CMK (cell line): ENCODE measurements at places on chromosomes 12 and 14.
A peak's percentile ranks its signal among the peaks of the same experiment; 100 is the strongest.

DNA sequence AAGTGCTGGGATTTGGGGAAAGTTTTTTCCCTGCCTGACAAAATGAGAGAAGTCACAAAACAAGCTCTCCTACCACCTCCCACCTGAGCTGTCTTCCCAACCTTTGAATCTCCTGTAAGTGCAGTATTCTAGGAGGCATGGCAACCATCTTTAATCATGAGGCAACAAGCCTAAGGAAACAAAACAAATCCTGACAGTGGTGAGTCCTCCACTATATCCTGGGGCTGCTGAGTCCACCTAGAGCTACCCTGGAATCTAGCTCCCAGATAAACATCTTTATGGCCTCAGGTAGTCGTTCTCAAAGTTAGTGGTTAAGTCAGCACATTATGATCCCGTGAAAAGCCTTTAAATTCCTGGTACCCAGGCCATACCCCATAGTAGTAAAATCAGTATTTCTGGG is 22.3 kb upstream of the ACTN1 start:
- DNase-seq: no peak

- peak; percentile 5 for DNase-seq
These were observed 10.4 kb downstream of the BEST3 start for GRCh38 chr12:69688471-69689427.

DNA sequence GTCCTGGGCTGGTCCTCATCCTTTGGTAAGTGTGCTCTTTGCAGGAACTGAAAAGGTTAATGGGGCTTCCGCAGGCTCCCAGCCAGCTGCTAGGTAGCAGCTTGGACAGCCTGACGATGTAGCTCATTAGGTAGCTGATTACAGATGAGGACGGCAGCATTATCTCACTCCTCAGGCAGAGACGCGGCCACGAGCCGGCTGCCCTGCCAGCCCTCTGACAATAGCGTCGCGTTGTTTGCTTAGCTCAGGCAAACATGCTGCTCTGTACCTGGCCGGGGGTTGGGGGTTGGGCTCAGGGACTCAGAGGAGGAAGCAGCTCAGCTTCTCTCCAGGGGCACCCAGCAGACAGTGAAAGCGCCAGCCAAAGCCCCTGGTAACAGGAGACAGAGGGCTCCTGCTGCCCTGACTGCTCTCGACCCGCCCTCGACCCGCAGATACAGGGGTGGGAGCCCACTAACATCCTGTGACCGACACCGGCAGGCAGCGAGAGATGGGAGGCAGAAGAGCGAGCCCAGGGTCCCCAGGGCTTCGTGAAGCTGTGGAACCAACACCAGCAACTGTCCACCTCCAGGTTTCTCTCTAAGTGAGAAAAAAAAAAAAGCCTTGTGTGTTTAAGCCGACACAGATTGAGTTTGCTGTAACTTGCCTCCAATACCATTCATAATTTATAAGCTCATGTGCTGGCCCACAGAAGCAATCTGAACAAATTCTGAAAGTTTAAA is 53.4 kb upstream of the DLK1 start:
- DNase-seq: no peak

DNA sequence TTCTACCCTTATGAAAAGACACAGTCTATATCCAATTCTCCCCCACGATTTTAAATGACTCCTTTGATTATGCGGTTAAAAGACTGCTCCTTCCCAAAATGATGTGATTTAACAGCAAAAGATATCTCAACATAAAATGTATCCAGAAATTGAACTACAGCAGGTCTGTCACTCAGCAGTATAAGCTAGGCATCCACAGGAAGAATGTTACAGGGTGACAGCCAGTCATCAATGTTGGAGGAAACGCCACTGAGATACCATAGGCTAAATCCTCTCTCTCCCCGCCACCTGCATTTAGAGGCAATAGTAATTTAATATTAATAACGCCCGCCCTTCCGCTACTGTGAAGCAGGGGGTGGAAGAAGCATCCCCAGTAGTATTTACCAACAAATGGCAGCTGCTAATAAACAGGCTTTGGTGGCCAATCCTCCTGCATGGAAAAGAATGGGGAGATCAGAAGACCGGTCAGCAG is 613 bp downstream of the RECQL start:
- no peak for DNase-seq

DNA sequence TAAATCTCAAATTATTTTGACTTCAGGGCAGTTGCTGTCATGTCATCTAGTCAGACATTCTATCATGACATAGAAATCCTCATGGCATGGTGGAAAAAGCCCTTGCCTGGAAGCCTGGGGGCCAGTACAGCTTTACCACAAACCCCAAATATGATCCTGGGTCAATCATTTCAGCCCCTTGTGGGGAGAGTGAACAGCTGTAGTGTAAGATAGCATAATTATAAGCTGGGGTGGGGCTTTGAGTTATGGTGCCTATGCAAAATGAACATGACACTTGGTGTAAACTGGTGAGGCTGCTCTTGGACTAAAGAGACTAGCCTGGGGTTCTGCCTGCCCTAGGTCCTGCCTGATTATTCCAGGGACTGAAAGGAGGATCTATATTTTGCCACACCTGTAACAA is 207.7 kb upstream of the DDHD1 start:
- DNase-seq: no peak

DNA sequence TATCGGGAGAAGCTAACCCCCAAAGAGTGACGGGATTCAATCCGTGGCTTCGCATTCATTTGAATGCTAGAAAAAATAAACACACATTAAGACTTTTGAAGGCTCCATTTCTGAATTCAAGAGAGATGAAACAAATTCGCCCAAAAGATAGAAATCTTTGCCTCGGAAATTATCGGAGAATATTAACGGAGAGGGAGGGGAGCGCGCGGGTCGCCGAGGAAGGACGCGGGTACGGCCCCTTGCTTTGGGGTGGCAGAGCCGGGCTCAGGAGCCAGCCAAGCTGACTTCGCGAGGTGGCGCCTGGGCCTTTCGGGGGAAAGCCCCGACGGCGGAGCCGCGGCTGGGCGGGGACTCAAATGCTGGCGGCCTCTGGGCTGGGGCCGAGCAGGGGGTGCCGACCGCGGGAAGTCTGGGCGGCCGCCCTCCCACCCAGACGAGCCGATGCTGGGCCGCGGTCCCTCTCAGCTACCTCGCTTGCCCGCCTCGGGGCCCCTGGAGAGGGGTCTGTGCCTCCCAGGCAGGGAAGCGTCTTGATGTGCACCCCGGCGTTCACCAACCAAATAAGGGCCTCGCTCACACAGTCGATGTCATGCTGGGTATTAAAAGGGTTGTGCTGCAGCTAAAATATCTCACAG is 14.7 kb downstream of the NKX2-1 start:
- DNase-seq: no peak

- no peak for DNase-seq
These were observed 33.5 kb downstream of the PYGL start for GRCh38 chr14:50910495-50911420.

DNA sequence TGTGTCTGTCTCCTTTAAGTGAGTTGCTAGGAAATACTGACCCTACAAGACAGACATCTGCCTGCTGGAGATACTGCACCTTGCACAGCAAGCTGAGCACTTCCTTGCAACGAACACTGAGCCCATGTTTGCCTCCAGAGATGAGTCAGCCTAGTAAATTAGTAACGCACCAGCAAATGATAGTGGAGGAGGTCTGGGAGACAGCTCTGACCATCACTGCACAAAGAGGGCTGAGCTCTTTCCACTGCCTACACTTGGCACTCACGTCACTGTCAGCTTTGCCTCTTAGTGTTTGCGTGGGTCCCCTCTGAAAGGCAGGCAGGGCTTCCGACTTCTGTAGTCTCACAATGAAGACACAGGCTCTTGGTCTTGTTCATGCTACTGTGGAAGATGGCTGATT is 109.0 kb downstream of the APAF1 start:
- no peak for DNase-seq

DNA sequence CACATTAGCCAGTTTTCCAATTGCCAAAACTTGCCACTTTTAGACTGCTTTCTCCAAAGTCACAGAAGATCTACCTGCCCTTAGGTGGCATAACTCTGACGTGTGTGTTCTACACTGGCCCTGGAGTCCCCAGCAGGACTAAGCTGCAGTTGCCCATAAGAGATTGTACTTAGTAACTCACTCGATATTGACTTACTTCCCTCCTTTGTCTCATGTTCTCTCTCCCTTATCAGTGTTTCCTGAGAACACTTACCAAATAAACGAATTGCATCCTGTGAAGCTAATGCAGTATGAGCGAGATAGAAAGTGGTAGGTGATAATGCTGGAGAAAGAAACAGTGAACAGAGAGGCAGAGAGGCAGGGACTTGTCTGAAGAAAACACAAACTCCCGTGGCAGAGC is 117.2 kb downstream of the NUAK1 start:
- no peak for DNase-seq

DNA sequence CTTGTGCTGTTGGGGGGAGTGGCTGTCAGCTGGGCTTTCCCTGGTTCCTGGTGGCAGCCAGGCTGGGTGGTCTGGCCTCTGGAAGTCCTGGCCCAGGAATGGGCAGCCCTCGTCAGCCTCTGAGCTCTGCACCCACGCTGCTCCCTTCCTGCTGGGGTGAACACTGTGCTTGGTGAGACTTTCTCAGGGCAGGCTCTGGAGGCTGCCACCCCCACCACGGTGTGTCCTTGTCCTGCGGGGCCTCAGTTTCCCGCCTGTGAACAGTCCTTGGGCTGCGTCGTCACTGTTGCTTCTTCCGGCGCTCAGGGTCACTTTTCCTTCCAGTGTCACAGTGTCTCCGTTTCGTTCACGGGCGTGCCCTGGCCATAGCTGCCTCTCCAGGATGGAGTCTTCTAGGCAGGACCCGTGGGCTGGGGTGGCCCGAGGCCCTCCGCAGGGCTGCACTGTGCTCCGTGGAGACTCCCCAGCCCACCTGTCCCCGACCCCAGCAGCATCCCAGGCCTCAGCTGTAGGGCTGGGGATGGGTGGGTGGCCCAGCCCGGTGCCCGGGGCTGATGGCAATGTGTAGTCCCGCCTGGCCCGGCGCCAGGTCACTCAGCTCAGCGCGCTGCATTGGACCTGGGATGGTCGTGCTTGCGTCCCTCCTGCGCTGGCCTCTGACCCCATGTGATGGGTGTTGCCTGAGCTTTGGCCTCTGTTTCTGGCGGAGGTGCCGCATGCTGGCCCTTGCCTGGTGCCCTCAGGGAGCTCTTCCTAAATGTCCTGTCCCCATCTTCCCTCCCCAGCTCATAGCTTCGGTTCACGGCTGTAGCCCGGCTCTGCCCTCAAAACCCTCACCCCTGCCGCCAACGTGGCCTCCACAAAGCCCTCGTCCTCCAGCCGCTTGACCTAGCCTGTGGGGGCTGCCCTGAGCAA is 6.8 kb downstream of the KIF26A start:
- no peak for DNase-seq

GRCh38 chr12:68530965-68531364 is 79.7 kb upstream of the RAP1B start:
- no peak for DNase-seq

DNA sequence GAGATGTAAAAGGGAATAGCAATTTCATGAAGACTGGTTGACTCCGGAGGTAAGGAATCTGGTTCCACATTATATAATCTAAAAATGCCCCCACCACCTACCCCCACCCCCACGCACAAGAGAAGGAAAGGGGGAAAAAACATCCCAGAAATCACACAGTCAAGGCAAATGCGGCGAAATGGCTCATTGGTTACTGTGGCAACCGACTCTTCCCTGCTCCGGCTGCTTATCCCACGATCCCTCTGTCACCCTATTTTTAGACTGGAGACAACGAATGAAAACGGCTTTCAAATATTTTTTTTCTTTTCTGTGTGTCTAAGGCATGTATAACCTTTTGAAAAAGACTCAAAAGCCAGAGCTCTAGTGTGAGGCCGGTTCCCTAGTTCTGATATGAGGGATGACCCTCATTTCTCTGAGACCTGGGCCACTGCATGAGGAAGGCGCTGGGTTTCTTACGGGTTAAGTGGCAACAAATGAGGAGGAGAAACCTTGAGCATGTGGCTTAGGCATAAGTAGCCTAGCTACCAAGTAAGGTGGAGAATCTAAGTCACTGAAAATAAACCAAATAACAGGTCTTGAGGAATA is 148.3 kb upstream of the GRIN2B start:
- no peak for DNase-seq

DNA sequence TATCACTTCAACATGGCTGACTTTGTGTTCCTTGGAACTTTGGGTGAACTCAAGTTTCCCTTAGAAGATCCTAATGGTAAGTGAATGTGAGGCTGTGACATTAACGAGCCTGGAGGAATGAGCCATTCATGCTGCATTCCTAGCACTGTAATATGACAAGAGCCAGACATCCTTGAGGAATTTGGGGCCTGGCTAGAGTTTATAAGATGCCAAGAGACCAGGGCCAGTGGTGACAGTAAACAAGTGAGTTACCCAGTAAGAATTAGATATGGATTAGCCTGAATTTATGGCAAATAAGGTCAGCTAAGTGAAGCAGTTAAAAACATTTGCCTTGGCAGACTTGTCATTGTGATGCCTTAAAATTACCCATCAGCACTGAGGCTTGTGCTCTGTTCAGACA is 232.4 kb downstream of the AKAP6 start:
- no peak for DNase-seq

DNA sequence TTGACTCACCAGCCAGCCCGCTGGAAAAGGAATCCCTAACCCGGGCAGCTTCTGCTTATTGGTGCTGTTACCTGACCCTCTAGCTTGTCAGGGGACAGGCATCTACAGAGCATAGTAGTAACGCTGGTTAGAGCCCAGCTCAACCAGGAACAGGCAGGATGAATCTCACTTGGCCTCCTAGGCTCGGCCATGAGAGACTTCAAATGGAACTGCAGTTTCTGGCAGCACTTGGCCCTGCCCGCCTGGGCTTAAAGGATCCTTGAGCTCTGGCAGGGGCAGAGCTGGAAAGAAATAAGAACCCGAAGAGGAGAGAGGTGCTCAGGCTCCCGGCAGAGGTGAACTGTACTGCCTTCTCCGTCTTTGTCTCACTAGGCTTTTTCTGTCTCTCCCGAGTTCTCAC is 2.3 kb upstream of the LHX5 start:
- no peak for DNase-seq

- no peak for DNase-seq
These were observed 390.5 kb upstream of the CLEC14A start for GRCh38 chr14:38646391-38646790.

- peak; percentile 66 for DNase-seq
These were observed 21.3 kb downstream of the FKBP11 start for GRCh38 chr12:48903982-48904411.
